RPMI7951 (cell line): ENCODE measurements at places on chromosomes 6 and 20. TPM values are rescaled to one million over a fixed set of nuclear protein-coding genes. Genes with fewer than 3 reads are reported as not detected.

Gene NTSR1
- total RNA-seq, result 15.0 and 19.7 TPM in 2 replicates

Gene B3GAT2
- not detected in 2 replicates for total RNA-seq

Gene PRICKLE4
- 0.12 and 0.88 TPM in 2 replicates for total RNA-seq

Gene BEND6
- total RNA-seq, result 21.6 and 24.6 TPM in 2 replicates

Gene PRPH2
- total RNA-seq, result 1.8 and 2.5 TPM in 2 replicates

Gene KIFC1
- total RNA-seq, result 125 and 128 TPM in 2 replicates

Gene C20orf204
- 0.36 and 1.7 TPM in 2 replicates for total RNA-seq

Gene SDC4
- 88.2 and 103 TPM in 2 replicates for total RNA-seq

Gene BMP5
- not detected in 2 replicates for total RNA-seq

Gene TREML2
- total RNA-seq, result not detected in 2 replicates

DNA sequence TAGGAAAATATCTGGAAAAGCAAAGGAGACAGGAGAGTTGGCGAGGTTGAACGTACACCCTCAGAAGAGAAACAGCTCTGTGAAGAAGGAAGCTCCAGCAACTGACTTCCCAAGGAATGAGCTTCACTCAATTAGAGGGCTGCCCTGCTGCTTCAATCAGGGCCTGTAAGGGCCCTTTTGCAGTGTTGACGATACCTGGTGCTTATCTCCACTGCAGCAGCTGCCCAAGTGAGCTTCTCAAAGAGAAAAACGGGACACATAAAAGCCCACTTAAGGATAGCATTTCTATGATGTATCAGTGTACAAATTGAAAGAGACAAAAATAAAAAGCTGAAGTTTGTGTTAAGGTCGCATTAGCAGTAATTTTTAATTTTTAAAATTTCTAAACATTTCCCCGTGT, 16.4 kb downstream of the SEC63 start:
- no peak for DNase-seq

GRCh38 chr6:170553534-170554012, 466 bp upstream of the PSMB1 start:
- no peak for DNase-seq

- no peak for DNase-seq
These were observed 16.0 kb downstream of the AKAP12 start for GRCh38 chr6:151255811-151256210.

GRCh38 chr6:117156741-117157140, 108.6 kb upstream of the VGLL2 start:
- no peak for DNase-seq

DNA sequence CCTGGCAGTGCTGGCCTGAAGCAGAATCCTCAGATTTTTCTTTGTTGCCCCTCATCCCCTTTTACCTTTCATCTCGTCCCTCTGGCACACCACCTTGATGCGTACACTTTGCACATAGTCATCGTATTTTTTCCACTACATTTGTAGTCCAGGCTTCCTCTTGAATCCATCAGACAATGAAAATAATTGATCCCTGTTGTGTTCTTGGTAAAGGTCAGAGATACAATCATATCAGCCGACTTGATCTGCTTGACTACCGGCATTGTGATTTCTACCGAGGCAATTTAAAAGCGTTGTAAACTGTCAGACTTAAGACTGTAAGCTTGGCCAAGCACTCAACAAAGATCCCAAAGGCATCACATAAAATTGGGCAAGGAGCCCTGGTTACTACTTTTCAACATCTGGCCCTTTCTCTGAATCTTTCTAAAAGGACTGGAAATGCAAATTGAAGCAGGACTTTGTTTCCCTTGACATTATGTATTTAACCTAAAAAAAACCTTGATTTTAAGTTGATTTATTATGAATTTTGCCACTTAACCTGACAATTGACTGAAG, 512.6 kb downstream of the LMBRD1 start:
- DNase-seq, result no peak

- no peak for DNase-seq
These were observed 128.0 kb downstream of the BCAS1 start for GRCh38 chr20:53942472-53942816.

DNA sequence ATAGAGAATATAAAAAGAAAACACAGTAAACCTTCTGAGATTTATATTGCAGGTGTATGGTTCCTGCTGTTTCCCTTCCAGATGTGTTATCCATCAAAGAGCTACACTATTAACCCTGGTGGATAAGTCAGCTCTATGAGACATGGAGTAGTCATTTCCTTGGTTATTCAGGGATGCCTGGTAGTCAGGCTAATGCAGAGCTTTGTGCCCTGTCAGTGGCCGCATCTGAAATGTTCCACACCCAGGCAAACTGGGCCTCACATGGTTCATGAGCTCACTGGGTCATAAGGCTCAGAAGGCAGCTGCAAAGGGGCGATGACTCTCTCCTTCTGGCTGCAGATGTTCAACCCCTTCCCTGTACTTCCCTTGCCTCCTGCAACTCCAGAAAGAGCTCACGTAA, 473.6 kb downstream of the EPHA7 start:
- no peak for DNase-seq

- no peak for DNase-seq
These were observed 25.6 kb upstream of the HLA-A start for GRCh38 chr6:29916741-29917140.

- no peak for DNase-seq
These were observed 360.2 kb downstream of the PREX1 start for GRCh38 chr20:48467622-48468021.

DNA sequence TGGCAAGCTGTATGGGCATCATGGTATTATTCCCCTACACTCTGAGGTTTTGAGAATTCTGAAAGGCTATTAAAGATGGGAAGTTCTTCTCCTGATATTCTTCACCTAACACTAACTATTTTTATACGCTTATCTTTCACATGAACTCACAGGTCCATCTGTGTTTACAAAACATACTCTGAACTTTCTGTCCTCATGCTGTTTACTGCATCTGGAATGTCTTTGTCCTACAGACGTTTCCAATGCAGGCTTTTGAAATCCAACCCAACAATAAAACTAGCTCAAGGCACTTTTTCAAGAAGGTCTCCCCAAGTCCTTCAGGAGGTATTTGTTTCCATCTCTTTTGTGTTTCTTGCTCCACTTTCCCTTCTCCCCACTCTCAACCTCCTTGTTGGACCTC, 60.5 kb upstream of the MLIP start:
- no peak for DNase-seq

DNA sequence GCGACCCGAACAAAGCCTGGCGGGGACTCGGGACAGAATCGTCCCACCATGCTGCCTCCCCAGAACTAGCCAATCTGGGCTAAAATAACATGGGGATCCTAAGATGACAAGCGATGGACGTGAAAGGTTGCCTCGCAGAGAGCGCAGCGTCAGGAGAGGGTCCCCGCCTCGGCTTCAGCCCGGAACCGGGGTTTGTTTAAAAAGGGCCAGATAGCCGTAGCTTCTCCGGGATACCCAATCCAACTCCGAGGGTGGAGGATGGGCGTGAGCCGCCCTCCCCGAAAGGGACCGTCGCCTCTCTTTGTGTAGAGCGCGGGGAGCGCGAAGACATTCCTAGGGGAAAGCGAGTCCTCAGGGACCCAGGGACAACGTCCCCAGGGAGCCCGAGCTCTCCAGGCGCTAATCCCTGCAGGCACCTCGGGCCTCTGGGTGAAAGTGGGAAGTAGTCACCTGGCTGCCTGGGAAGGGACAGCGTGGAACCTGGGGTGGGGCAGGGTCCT, 643 bp downstream of the CD24 start:
- DNase-seq, result no peak

DNA sequence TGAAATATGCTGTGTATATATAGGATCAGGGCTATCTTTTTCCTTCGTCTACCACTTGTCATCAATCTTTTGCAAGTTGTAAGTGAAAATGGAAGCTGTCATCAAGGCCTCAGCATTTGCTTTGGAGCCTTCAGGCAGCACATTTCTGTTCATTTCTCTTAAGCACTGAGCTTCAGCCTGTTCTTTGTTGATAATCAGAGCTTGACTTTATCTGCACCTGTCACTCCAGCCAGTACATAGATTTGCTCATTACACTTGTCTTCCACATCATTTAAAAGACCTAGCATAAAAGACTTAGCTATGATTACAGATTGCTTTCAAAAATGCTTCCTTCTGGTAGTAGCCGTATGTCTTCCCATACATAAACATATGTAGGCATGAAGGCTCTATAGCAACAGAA, 189.8 kb upstream of the GRIK2 start:
- no peak for DNase-seq

- DNase-seq, result peak; percentile 88
These were observed 718.5 kb downstream of the RFPL4B start for GRCh38 chr6:113065611-113066010.

GRCh38 chr20:47825011-47825762, 39.9 kb upstream of the SULF2 start:
- DNase-seq, result no peak

- no peak for DNase-seq
These were observed 1.9 kb downstream of the L3MBTL3 start for GRCh38 chr6:130020073-130020906.

DNA sequence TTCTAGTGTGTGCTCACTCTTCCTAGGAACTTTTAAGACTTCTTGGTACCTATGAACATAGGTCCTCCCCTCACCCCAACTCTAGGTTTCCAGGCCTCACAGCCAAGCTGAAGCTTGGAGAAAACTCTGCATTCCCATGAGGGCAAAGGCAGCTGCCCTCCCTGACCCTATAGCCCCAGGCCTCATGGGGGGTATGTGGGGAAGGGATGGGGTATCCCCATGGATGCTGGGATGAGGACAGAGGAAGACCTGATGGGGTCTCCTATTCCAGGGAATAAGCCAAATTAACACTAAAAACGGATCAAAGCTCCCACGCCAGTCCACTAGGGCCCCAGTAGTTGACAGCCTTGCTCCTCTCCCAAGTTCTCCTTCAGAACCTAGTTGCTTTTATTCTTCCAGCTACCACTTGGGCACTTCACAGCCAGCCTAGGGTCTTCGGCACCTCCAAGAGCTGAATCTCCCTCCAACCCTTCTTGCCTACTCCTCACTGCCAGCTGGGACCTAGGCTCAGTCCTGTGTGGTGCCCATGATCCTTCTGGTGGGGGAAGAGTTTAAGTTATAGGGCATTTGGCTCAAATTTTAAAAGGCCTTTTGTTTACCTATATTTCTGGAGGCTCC, 7.8 kb downstream of the TP53INP2 start:
- DNase-seq, result no peak

- DNase-seq, result no peak
These were observed 20.7 kb downstream of the DYNLRB1 start for GRCh38 chr20:34536798-34537394.

GRCh38 chr6:153001767-153002612, 519 bp downstream of the MTRF1L start:
- peak; percentile 24 for DNase-seq

GRCh38 chr20:58236612-58237317, 8.3 kb upstream of the ANKRD60 start:
- peak; percentile 79 for DNase-seq

DNA sequence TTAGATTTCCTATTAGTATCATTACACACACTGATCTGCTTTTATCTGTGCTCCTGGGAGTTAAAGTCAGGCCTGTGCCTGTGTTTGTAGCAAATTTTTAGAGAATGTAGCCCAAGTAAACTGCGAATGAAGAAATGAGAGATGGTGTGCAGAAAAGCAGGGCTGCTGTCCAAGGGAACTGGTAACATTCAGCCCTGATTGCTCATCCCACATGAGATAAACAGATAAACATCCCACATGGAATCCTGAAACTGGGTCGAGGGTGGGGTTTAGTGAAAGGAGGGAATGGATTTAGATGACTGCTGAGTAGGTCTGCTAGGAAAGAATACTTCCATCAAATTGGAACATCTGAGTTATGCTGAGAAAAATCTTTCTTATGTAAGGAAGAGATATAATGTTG, 69.1 kb downstream of the GRIK2 start:
- DNase-seq, result no peak

DNA sequence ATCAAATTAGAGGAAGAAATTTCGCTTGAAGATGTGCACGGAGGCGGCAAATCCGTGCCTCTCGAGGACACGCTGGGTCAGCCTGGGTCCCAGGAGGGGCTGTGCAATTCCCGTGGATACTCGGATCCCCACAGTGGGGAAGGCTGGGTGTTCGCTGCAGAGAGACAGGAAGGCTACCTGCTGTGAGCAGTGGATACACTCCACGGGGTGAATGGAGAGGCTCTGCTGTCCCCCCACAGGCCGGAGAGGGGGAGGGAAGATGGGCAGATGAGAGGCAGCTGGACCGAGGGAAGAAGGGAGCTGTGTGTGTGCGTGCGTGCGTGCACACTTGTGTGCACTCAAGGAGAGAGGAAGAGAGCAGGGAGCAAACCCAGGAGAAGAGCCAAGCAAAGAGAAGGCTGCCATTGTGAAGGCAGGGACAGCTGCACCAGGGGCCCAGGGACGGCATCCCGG, 57.3 kb downstream of the SULF2 start:
- no peak for DNase-seq

DNA sequence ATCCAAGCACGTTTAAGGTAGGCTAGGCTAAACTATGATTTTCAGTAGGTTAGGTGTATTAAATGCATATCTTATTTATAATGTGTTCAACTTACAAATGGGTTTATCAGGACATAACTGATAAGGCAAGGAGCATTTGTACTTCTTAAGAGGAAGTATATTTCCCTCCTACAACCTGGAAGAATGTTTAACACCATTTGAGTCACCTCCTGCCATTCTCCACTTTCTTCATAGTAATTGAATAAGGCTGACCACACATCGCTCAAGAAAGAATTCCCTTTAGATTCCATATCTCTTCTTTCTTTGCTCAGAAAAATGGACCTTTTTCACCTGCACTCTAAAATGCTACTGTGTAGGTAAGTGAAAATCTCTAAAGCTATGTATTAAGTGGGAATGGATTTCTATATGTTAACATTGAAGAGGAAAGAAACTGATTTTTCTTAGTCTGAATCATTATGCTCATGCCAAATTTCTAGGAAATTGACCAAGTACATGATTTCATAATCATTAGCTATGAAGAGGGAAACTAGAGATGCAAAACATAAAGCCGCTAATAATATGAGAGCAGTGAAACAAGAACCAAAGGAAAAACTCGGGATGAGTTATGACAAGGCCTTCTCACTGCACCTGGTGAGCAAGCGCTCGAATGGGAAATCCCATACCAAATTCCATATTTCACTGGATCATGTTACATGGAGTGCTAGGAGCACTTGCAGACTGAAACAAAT, 210.4 kb downstream of the ALDH8A1 start:
- no peak for DNase-seq

GRCh38 chr20:5531318-5532081, 214.7 kb upstream of the PROKR2 start:
- peak; percentile 19 for DNase-seq

DNA sequence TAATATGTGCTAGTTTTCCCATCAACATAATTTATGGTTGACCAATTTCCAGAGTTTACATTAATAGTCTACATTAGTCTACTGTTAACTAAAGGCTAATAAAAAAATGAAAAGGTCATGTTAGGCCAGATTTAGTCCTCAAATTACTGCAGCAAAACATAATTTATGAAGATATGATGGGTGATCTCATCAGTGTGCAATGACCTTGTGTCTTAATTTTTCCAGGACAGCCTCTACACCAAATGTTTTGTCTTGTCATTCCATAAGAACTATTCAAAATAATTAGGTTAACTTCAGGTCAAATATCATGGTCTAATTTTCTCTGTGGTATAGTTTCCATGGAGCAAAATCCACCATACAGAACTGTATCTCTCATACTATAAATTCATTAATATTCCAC, 234.2 kb downstream of the COL12A1 start:
- no peak for DNase-seq
